ENCODE measurements at places on chromosomes 7 and 10.

- DNase-seq: no peak
Measured at GRCh38 chr7:38242814-38243213, 30.6 kb downstream of the TARP start.

GRCh38 chr7:41567731-41568114 is 135.2 kb downstream of the INHBA start:
- DNase-seq: no peak

DNA sequence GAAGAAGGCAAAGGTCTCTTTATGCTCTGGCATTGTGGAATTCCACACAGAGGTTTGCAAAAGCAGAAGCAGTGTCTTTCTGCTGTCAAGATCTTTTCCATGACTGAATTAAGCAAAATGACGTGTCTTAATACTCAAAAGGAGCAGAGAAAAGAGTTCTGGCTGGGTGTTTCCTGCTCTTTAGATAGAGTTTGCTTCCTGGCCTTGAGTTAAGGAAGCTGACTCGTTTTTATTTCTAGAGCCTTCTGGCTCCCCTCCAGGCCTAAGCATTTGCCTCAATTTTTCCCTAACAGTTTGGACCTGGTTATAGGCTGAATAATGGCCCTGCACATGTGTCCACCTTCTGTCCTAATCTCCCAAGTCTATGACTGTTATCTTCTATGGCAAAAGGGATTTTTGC is 21.6 kb downstream of the TAS2R41 start:
- DNase-seq: no peak

DNA sequence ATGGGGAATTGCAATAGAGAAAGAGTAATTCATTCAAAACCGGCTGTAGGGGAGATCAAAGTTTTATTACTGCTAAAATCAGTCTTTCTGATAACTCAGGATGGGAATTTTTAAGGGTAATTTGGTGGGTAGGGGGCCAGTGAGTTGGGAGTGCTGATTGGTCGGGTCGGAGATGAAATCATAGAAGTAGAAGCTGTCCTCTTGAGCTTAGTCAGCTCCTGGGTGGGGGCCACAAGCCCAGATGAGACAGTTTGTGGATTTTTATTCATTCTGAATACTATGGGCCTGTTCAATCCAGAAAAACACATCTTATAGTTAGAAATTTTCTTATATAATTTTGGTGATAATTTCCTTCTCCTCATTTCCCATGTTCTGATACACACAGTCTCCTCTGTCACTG is 25.4 kb downstream of the CALD1 start:
- no peak for DNase-seq

GRCh38 chr10:59611048-59611447 is 98.6 kb downstream of the SLC16A9 start:
- no peak for DNase-seq

DNA sequence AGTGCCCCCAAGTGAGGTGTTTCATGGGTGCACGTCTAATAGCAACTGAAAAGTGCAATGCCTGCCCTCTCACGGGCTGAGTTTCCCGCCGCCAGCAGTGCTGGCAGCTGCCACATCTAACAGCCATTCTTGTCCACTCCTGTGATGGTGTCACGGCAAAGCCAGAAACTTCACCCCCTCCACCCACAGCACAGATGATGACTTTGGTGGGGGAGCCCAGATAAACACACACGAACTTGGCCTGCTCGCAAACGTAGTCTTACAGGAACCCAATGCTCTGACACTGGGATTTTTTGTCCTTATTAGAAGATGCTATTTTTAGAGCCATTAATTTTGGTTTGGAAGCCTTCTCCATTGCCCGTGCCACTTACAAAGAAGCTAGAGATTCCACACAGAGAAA is 26.7 kb downstream of the CPXM2 start:
- no peak for DNase-seq
